ENCODE measurements at places on chromosomes 5 and 9.
A peak's percentile ranks its signal among the peaks of the same experiment; 100 is the strongest.

DNA sequence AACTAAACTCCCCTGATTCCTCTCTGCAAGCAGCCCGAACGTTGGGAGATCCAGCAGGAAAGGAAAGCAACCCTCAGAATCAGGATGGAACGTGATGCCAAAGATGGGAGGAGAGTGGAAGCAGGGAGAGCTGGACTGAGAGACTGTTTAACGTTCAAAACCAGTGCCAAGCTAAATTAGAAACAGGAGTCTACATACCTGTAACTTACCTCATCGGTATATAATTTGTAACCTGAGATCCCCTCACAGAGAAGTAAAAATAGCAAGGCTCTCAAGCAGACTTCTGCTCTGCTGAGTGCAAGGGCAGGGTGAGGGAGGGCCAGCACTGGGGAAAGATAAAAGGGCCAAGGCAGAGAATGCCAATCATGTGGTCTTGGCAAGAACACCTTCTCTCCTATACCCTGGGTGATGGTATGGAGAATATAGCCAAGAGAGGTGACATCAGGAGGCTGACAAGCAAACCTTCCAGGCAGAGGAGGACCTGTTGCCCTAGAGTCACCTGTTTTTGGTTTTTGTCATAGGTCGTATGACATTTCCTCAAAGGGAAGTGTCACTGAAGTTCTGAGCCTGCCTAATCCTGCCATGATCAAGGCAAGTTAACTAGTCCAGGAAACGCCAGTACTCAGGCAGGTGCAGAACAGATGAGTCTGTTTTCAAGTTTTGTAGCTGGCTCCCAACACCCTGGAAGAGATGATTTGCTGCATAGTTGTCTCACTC, 472.0 kb downstream of the NFIB start:
- DNase-seq = no peak

DNA sequence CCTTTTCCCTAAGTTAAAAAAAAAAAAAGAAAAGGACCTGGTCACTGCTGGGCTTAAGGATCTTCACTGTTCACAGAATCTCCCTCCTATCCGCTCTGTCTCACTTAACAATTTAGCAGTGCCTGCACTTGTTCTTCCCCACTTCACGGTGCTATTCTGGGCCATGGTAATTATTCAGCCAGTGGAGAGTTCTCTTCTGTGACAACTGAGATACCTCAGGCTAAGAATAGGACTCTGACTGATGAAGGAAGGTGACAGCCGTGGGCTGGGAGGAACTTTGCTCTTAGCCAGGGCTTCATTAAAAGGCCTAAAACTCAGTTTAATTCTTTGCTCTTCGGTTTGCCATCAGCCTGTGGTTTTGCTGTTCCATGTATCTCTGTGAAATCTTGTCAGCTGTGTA, 51.9 kb upstream of the ENTREP1 start:
- DNase-seq = no peak

- no peak for DNase-seq
Observed at GRCh38 chr9:18060269-18060934, 413.6 kb upstream of the ADAMTSL1 start.

- no peak for DNase-seq
Observed at GRCh38 chr9:106953174-106953573, 90.2 kb downstream of the ZNF462 start.

DNA sequence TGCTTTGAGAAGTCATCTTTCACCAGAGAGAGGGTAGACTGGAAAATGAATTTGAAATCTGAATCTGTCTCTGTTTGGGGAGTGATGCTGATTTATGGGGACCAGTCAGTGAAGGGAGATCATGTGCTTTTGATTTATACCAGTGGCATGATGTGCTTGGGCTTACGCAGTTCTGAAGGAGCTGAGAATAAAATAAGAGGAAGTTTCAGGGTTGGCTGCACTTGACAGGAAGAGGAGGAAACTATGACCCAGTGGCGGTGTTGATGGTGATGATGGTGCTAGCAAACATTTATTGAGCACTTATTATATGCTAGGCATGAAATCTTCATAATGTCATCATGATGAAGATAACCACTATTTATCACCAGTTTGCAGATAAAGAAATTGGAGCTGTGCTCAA, 136.4 kb upstream of the GLRA1 start:
- no peak for DNase-seq

DNA sequence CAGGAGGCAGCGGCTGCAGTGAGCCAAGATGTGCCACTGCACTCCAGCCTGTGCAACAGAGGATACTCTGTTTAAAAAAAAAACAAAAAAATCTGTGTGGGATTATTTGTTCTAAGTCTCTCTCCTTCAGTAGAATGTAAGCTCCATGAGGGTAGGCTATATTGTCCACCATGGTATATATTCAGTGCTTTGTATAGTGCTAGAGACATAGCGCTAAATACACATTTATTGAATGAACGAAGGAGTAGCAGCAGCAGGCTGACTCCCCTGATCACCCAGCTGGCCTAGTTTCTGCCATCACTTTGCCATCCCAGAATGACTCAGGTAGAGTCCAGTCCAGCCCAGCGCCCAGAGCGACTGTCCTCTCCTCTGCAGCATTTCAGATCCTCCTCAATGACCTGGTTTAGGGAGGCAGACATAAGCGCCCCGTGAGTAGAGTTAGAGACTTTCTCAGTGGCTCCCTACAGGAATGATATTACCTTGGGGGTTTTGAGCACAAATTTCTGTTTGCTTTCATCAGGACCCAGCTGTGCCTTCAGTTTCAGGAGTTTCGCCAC, 716 bp downstream of the HARS1 start:
- no peak for DNase-seq

GRCh38 chr5:166123717-166124116, 2167.7 kb upstream of the WWC1 start:
- no peak for DNase-seq

GRCh38 chr9:114108016-114108833, 9.1 kb upstream of the KIF12 start:
- DNase-seq = peak; percentile 31

GRCh38 chr5:153865016-153865415, 173.7 kb downstream of the FAM114A2 start:
- DNase-seq = no peak

GRCh38 chr5:35003018-35003957, 44.5 kb downstream of the AGXT2 start:
- peak; percentile 50 for DNase-seq

- DNase-seq = no peak
Observed at GRCh38 chr5:61866930-61867329, 439.1 kb upstream of the KIF2A start.

DNA sequence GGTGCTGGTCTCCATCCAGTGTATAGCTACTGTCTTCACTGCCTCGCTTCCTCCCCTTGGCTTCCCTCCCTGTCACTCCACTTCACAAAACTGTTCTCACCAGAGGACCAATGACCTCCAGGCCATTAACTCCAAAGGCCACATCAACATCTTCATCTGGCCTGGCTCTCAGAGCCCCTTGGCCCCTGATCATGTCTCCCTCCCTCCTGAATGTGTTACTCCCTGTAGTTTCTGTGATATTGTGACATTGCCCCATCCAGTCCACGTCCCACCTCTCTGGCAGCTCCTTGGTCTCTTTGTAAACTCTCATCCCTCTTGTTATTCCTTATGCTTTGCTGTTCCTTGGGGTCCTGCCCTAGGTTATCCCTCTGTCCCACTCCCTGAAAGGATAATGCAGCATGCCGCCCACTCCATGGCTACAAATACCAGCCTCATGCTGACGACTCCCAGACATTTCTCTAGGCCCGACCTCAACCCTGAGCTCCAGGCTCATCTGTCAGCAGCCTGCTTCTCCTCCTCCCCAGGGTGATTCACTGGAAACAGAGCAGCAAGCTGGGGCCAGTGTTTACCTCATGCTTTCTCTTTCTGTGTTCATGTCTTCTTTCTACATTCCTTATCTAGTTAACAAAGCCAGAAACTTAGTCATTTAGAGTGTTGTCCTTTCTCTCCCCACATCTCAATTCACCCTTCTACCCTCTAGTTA, 312.2 kb downstream of the SPOCK1 start:
- no peak for DNase-seq

- DNase-seq = no peak
Observed at GRCh38 chr5:56490971-56491468, 257.9 kb upstream of the ANKRD55 start.

GRCh38 chr5:460273-460625, 17.3 kb downstream of the EXOC3 start:
- no peak for DNase-seq

DNA sequence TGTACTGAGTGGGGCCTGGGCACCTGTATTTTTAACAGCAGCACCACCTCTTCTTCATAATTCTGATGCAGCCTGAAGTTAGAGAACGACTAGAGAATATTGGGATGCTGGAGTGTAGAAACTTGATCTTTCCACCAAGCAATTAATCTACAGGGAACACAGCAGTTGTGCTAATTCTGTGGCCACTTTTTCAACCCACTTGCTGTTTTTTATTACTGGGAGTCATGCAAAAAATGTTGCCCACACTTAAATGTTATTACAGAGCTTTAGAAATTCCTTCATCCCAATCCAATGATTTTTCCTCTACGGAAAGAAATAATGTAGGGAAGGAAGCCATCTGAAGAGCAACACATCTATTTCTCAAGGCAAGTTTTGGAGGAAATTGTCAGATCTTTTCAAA, 190.9 kb upstream of the TUT7 start:
- no peak for DNase-seq
